SHP77 treated with DMSO at 0.1 percent for 48 hours (cell line): ENCODE measurements at places on chromosomes 1 and 21.
A peak's percentile ranks its signal among the peaks of the same experiment; 100 is the strongest.

DNA sequence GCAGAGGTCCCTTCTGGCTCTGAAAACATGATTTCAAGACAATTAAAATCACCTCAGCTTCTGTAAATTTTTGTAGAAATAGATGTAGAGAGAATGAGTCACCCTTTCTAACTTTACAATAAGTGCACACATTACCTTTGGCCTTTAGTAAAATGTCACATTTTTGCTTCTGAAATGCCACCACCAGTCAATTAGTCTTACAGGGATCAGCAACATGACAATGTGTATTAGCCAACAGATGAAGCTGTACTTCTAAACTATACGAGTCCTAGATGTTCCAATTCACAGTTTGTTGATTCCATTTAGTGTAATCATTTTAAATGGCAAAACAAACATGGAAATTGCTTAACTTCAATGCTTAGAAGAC is 23.1 kb downstream of the C21orf91 start:
- no peak for DNase-seq

GRCh38 chr1:77889671-77890070 is 1.2 kb downstream of the NEXN start:
- peak; percentile 0 for DNase-seq

DNA sequence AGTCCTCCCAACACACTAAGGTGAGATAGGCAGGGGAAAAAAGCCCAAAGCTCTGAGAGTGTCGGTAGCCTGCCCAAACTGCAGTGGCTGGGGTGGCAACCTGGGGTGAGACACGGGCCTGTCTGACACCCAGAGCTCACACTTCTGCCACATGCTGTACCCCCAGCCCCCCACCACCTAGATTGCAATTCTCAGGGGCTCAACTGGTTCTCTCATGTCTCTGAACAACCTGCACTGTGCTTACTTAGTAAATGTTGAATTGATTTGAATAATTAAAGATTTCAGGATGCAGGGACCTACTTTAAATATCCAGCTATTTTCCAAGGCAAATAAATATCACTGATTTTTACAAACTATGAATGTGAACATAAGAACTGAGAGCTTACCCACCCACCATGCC is 115.5 kb downstream of the EDEM3 start:
- no peak for DNase-seq

- no peak for DNase-seq
Observed at GRCh38 chr1:40341491-40342380, 24.6 kb upstream of the COL9A2 start.

DNA sequence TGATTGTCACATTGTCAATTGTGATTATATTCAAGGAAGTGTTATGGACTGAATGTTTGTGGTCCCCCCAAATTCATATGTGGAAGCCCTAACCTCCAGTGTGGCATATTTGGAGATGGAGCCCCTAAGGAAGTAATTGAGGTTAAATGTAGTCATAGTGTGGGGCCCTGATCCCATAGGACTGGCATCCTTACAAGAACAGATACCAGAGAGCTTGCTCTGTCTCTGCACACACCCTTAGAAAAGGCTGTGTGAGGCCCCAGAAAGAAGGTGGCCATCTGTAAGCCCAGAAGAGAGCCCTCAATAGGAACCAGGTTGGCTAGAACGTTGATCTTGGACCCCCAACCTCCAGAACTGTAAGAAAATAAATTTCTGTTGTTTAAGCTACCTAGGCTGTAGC is 28.1 kb downstream of the VANGL1 start:
- no peak for DNase-seq
